Pulmonary artery endothelial cell (primary cell): ENCODE measurements at places on chromosomes 4 and X. TPM values are rescaled to one million over a fixed set of nuclear protein-coding genes. Genes with fewer than 3 reads are reported as not detected.

Gene MAGEA3
- not detected in 2 replicates for total RNA-seq

Gene EXOC1
- total RNA-seq = 50.2 and 55.4 TPM in 2 replicates

Gene USP17L15
- not detected in 2 replicates for total RNA-seq

Gene PHKA1
- 9.6 and 12.4 TPM in 2 replicates for total RNA-seq

Gene PAGE1
- not detected in 2 replicates for total RNA-seq

Gene MAGEA4
- not detected in 2 replicates for total RNA-seq

Gene LRIT3
- 0.04 TPM in 1 of 2 replicates, not detected in the other for total RNA-seq

Gene P2RY4
- not detected in 2 replicates for total RNA-seq

Gene CSAG2
- total RNA-seq = not detected in 2 replicates

Gene FAM9C
- not detected in 2 replicates for total RNA-seq

Gene TRIM61
- total RNA-seq = not detected in 2 replicates
